Type B pancreatic cell (in vitro differentiated cells): ENCODE measurements at places on chromosomes 5 and 9.

DNA sequence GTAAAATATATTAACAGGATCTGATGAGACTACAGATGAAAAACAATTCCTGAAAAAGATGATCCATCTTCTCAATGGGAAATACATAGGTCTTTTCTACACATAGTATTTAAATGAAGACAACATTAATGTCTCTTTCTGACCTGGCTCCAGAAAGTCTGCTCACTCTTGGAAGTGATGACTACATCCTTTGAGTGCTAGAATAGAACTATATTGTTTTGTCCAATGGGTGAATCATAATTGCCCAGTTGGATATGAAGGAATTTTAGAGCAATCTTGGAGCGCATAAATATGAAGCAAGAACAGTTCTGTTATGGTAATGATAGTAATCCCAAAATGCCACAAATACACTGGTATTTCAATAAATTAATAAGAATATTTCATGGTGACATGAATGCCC lies 322.1 kb downstream of the DEPDC1B start:
- DNase-seq = no peak

DNA sequence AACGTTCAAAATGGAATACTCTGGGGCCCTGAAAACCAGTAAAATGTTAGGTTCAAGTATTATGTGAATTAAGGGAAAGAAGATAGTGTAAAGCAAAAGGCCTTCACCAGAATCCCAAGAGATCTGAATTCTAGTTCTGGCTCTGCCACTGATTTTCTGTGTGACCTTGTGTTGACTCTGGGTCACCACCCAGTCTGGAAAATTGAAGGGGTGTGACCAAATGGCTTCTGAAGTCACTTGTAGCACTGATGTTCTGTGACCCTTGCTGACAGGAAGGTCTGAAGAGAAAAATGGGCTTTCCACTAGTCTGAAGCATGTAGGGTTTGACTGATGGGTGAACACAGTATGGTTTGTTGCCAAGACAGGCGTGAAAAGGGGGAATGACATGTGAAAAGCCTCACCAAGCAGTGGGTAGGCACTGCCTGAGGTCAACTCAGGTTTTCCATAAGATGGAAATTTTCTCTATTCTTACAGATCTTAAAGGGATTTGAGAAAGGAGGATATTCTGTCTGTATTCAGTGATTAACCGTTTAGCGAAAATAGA lies 33.1 kb downstream of the ANP32B start:
- peak; percentile 22 for DNase-seq

DNA sequence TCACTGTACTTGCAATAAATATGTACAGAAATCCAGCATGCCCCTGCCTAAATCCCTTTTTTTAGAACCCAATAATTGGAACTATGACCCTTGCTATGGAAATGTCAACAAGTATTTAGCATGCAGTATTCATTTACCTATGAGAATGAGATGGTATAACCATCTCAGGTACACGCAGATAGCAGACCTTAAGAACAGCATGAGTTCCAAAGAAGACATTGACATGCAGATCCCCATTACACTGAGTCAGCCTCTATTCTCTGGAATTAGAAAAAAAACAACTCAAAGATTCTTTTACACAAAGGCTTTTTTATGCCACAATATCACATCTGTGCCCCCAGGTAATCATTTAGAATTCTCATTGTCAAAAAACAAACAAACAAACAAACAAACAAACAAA lies 325.6 kb upstream of the TLE4 start:
- DNase-seq = no peak

GRCh38 chr5:127186657-127187056 lies 103.9 kb upstream of the MEGF10 start:
- no peak for DNase-seq

- DNase-seq = no peak
These were observed 225.6 kb downstream of the PCSK1 start for GRCh38 chr5:96207420-96207819.

GRCh38 chr9:84955971-84956370 lies 286.4 kb downstream of the NTRK2 start:
- DNase-seq = no peak

DNA sequence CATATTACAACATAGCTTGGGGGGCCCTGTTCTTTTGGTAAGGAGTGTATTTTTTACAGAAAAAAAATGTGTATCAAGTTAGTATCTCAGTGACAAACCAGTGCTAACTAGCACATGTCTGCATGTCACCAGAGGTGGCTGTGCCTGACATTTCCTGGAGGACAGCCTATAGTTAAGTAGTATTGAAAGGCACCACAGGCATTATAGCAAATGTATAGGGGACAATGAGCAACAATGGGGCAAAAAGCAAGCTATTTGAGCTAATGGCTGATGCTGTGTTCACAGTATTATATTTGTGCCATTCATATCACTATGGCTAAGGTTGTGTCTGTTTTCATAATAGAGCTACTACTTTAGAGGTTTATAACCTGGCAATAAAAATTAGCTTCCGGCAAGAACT lies 1644.0 kb downstream of the MAT2B start:
- no peak for DNase-seq

- no peak for DNase-seq
These were observed 3.3 kb downstream of the SEPTIN8 start for GRCh38 chr5:132773601-132774355.
